Stimulated activated CD4-positive, alpha-beta T cell treated with anti-CD3 and anti-CD28 coated beads, Interleukin-15, amount 100 ng/mL, for 1 hour (primary cell): ENCODE measurements at places on chromosomes 5 and 9.

DNA sequence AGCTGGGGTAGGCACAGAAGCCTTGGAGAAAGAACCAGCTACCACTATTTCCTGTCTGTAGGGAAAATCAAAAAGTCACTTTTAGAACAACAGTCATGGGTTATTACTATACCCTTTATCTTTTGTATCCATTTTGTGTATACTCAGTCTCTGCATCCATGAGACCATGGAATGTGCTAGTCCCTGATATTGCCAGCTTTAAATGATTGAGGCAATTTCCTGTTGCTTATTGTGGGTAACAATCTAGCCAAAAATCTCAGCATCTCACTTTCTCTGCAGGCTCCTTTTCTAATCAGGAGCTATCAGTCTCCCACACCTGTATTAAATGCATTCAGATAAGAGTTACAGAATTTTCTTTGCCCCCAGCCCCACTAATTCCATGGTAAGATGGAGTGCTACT lies 968 bp upstream of the KDM3B start:
- DNase-seq: no peak

GRCh38 chr5:113320273-113320780 lies 114.5 kb downstream of the TSSK1B start:
- no peak for DNase-seq

DNA sequence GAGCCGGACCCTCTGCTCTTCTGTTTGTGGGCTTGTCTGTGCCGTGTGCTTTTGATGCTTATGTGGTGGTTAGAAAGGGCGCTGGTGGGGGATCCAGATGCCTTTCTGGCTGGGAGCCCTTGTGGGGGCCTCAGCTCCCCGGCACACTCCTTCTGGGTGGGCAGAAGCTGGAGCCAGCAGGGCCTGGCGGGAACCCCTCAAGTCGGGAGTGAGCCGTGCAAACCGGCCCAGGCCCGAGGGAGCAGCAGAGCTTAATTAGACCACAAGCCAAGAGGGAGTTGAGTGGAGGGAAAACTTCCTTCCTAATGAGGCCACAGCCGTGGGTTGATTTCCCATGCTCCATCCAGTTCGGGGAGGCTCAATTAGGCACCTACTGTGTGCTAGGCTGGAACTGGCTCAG lies 76.0 kb upstream of the RNU6ATAC start:
- no peak for DNase-seq

GRCh38 chr5:139140591-139141071 lies 57.5 kb downstream of the SIL1 start:
- DNase-seq: no peak

- no peak for DNase-seq
Measured at GRCh38 chr9:4145482-4145881, 154.4 kb downstream of the GLIS3 start.

DNA sequence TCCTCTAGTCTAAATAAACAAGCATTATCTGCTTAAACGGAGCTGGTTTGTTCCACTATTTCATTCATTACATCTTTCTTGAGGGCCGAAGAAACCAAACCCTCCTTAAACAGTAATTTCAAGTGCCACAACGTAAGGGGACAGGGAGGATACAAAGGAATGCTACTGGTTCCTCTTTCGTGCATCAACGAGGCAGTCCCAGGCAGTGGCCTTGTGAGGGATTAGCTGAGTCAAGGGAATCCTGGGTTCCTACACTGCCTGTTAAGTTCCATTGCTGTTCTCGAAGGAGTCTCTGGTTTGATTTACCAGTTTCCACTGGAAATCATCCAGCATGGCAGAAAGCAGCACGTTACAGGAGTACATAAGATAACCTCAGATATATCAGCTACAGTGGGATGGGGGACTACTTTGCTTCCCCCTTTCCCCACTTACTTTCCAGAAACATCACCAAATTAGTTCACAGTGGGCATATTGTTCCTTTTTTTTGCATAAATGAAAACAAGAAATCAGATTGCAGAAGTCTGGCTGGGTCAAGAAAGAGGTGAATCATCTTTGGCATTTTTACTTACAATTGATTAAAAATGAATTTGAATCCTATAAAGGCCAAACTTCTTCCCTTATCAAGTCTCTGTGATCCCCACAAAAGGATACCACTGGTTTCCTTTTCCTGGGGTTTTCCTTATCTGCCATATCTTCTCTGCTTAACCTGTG lies 2.5 kb upstream of the RANBP3L start:
- DNase-seq: no peak

- peak; percentile 38 for DNase-seq
Measured at GRCh38 chr9:94603259-94604160, 9.9 kb upstream of the FBP2 start.

GRCh38 chr5:39624890-39625289 lies 200.1 kb upstream of the DAB2 start:
- no peak for DNase-seq

DNA sequence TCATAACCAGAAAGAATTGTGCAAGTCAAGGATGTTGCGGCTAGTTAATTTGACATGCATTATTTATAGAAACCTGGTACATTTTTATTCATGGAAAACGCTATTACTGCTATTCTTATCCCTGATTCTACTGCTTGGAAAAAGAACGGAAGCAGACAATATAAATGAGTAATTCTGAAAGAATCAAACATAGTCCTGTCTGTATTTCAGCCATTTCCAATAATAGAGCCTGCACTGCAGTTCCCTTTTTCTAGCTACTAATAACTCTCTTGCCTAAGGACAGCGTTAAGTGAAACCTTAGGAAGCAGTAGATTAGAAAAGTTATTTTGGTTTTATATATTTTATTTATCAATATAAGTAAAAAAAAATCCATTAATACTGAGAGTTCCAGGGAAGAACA lies 414.9 kb downstream of the CYLC2 start:
- DNase-seq: no peak

GRCh38 chr5:176474476-176474875 lies 26.3 kb downstream of the FAF2 start:
- no peak for DNase-seq

DNA sequence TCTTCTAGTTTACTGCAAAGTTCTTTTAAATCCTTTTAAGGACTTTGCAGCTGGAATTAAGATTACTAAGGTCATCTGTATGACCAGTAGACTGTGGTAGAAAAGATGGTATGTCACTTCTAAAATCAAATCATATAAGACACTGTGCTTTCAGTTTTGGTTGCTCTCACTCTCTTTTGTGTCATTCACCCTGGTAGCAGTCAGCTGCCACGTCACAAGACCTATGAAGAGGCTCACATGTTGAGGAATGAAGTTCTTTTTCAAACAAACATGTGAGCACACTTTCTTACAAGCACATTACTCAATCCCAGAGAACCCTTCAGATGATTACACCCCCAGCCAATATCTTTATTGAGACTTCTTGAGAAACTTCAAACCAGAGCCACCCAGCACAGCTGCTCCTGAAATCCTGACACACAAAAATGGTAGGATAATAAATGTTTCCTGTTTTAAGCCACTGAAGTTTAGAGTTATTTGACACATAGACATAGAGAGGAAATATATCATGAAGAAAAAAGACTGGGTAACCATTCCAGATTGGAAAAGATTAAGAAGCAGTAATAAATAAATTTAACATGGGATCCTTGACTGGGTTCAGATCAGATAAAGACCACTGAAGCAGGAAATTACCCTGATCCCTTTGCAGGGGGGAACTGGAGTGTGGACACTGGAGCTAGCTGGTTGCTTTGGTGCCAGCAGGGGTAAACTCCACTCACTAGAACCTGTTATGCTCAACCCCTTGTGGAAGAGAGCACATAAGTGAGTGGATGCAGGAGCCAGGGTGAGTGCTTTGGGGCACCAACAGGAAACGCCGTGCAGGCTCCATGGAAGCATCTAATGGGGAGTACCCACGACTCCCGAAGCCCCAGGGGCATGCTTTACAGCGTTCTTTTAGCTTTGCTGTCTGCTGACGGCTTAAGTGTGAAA lies 64.1 kb downstream of the SLCO4C1 start:
- DNase-seq: no peak

GRCh38 chr9:101479338-101480030 lies 43.9 kb upstream of the ALDOB start:
- no peak for DNase-seq

- DNase-seq: no peak
Measured at GRCh38 chr9:77435688-77436087, 212.4 kb downstream of the GNA14 start.

DNA sequence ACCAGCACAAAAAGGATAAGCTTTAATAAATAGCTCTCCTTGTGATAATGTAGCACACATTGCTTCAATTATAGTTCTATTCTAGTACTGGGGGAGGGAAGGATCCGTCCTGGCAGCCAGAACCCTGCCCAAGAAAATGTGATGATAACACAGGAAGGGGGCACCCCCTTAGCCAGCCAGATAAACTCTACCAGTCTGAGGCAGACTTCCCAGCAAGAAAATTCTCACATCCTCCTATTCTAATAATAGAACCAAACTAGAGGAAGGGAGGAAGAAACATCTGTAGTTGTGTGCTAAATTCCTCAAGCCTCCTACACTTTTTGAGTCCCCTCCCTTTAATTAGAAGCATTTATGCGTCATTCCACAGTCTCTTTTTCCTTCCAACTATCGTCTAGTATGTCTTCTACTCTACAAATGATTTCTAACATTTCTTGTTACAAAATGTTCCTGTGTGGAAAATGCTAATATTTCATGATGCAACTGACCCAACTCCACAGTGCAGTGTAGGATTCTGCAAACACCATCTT lies 261.0 kb downstream of the SEMA5A start:
- no peak for DNase-seq

- DNase-seq: no peak
Measured at GRCh38 chr5:17426104-17426749, 71.8 kb upstream of the TAF11L2 start.

GRCh38 chr5:141496038-141496437 lies 7.2 kb downstream of the PCDHGC5 start:
- no peak for DNase-seq

DNA sequence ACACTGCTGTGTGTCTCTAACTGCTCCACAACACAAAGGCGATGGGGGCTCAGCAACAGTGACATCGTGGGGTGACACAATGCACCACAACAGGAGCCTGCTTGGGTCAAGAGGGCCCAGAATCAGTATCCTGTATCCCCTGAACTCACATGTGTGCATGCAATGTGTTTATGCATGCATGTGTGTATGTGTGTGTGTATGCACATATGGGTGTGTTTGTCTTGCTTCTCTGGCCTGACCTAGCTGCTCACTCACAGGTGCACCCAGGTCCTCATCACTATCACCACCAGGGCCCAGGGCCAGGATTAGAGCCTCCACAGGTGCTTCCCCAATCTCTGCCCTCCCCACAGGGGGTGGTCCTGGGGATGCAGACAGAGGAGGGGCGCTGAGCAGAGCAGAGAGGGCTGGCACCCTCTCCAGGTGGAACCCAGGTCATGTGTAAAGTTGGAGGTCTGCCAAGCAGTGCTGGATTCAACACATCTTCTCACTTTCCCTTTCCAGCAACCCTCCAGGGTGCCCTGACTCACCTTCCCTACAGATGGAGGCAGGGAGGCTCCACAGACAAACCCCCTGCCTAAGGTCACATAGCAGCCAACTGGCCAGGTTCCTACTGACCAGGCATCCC lies 18.1 kb upstream of the ZNF484 start:
- no peak for DNase-seq

DNA sequence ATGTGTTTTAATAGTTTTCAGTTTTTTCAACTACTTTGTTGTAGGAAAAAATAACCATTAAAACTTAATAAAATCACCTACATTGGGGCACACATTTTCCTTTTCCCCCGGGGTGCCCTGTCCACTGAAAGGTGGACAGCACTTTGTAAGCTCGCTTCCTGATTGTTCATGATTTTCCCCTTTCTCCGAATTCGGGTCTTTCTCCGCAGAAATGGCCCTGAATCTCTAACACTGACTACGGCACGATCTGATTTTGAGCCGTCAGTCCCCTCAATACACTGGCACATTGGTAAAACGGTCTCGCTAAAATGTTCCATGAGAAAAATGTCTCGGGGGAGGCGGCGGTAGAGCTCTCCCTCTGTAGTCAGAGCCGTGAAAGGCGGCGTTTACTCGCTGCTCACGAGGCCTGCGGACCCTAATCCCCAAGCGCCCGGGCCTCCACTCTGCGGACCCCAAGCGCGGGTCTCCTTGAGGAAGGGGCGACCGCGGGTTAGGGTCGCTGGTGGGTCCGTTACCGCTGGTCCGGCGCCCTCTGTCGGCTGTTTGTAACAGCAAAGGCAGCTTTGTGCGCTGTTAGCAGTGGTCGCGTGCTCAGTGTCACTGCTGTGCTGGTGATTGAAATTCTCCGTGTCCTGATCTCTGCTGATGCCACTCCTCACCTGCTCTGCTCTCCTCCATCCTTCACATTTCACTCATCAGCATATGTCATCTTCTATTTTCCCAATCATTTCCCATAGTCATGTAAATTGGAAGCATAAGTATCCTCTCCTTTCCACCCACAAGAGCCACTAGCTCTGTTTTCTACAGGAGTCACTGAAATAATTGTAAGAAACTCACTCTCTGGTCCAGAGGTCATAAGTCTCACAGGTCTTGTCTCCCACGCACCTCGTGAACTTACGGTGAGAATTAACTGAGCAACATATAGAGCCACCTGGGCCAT lies 10.8 kb upstream of the IFNA2 start:
- DNase-seq: peak; percentile 46

GRCh38 chr5:171478946-171479775 lies 59.7 kb downstream of the FGF18 start:
- no peak for DNase-seq

- no peak for DNase-seq
Measured at GRCh38 chr5:143456952-143457547, 53.6 kb upstream of the NR3C1 start.

GRCh38 chr5:80071510-80072021 lies 36.4 kb downstream of the THBS4 start:
- no peak for DNase-seq

GRCh38 chr5:170963521-170963920 lies 101.7 kb downstream of the RANBP17 start:
- no peak for DNase-seq

- DNase-seq: no peak
Measured at GRCh38 chr5:179307931-179308471, 37.3 kb downstream of the ADAMTS2 start.

DNA sequence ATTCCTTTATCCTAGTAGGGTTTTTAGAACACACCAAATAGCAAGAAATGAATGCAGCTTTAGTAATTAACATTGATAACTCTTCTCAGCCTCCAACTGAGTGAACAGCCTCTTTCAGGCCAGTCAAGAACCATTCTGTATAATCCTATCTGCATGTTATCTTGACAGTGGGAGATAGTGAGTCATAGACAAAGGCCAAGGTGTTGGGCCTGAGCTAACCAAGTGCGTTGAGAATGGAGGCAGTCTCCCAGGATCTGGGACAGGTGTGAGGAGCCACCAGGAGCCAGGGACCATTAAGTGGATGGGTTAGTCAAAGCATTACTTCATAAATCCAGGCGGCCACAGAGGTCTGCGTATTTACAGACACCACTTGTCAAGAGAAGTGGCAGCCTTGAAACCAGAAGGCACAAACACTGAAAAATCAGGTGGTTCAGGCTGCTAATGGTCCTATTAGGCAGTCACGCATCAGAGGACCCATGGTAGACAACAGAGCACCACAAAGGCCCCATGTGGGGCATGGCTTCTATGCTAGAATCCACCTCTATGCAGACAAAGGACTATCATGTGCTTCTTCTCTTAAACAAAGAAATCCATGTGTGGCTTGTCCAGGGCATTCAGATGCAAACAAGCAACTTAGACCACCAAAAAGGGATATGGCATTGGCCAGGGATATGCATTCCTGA lies 409.7 kb upstream of the PIK3R1 start:
- DNase-seq: no peak

- DNase-seq: no peak
Measured at GRCh38 chr9:95511952-95512708, 4.6 kb downstream of the PTCH1 start.

- no peak for DNase-seq
Measured at GRCh38 chr5:7242118-7242710, 153.7 kb upstream of the ADCY2 start.
